Non-pigmented ciliary epithelial cell (primary cell): ENCODE measurements at places on chromosomes 4 and X.
A peak's percentile ranks its signal among the peaks of the same experiment; 100 is the strongest.

DNA sequence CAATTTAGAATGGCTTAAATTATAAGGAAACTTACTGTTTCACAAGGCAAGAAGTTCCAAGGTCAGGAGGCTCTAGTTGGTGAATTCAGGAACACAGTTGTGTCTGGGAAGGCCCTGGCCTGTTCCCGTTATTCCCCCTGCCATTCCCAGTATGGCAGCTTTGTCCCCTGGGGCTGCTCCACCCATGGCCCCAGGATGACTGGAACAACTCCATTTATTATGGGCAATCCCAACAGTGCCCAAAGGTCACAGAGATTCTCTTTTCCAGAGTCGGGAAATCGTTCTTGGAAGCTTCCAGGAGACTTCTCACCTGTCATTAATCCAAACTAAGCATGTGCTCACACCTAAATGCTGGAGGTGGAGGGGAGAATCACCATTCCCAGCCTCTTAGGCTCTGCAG, 2.8 kb upstream of the PRKG2 start:
- no peak for DNase-seq

DNA sequence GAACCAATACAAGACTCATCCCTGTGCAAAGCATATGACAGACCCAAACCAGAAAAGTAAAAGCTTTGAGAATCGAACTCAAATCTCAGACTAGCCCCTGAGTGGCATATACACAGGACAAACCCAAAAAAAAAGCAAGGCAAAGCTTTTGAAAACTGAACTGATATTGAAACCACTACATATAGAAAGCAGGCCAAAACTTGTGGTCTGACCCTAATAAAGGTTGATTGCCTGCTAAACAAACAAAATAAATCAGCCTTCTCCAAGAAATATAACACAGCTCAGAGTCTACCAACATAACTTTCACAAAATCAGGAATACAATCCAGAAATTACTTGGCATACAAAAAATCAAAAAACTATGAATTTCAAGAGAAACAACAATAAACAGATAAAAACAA, 40.3 kb downstream of the LRBA start:
- no peak for DNase-seq

DNA sequence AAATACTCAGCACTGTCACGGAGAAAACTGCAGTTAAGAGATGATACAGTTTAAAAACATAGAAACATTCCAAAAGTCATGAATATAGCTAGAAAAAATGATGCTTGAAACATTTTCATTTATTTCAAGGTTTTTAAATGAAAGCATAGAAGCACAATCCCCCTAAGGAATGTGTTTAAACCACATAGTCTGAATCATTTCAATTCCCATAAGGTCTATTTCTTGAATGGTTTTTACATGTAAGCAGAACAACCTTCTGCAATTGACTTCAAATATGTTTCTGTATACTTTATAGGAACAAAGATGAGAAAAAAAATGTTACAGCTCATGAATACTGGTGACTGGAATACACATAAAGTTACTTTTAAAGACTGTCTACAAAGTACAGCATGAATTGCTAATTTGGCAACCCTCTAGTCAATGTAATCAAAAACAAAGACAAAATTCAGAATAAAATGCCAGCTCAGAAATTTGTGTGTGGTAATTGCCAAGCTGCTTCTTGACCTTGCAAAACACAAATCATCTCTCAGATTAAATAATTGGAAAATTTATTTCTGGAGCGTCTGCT, 886.4 kb upstream of the ADGRL3 start:
- no peak for DNase-seq

GRCh38 chr4:48907706-48908477, 1.3 kb upstream of the OCIAD2 start:
- no peak for DNase-seq

GRCh38 chrX:66863721-66864120, 224.8 kb upstream of the EDA2R start:
- no peak for DNase-seq

- DNase-seq = peak; percentile 85
These were observed 13.7 kb upstream of the AREG start for GRCh38 chr4:74431113-74431826.

GRCh38 chrX:150616863-150617198, 48.4 kb downstream of the MTM1 start:
- DNase-seq = peak; percentile 1

- DNase-seq = no peak
These were observed 19.3 kb upstream of the CLNK start for GRCh38 chr4:10703766-10704429.

- no peak for DNase-seq
These were observed 13.3 kb downstream of the OFD1 start for GRCh38 chrX:13747836-13748235.

DNA sequence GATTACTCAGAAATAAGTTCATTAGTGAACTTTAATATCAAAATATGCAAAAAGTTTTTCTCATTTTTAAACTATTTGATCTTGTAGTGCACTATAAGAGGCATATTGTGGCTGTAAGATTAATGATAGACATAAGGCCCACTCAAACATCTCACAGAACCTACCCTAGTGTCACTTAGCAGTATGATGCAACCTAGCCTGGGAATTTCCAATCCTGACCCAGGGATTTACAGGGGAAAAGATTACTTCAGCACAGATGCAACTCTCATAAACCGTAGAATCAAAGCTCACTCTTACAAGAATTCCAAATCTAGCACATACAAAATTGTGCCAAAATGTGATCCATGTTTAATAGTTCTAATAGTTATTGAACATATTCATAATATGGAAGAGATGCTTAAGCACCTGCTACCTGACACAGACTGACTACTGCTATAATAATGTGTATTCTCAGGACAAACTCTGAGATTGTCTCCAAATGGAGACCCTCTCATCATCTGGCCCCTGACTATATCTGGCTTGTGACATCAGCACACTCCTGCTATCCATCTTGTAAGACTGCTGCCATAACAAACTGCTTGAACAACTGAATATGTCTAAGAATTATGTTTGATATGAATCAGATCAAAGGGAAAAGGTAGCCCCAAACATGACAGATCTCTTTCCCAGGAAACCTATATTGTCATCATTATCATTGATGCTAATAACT, 271.9 kb downstream of the PABPC4L start:
- DNase-seq = no peak

- no peak for DNase-seq
These were observed 165.8 kb downstream of the NSUN7 start for GRCh38 chr4:40915318-40916217.

- no peak for DNase-seq
These were observed 5.4 kb upstream of the NAA15 start for GRCh38 chr4:139295942-139296299.

DNA sequence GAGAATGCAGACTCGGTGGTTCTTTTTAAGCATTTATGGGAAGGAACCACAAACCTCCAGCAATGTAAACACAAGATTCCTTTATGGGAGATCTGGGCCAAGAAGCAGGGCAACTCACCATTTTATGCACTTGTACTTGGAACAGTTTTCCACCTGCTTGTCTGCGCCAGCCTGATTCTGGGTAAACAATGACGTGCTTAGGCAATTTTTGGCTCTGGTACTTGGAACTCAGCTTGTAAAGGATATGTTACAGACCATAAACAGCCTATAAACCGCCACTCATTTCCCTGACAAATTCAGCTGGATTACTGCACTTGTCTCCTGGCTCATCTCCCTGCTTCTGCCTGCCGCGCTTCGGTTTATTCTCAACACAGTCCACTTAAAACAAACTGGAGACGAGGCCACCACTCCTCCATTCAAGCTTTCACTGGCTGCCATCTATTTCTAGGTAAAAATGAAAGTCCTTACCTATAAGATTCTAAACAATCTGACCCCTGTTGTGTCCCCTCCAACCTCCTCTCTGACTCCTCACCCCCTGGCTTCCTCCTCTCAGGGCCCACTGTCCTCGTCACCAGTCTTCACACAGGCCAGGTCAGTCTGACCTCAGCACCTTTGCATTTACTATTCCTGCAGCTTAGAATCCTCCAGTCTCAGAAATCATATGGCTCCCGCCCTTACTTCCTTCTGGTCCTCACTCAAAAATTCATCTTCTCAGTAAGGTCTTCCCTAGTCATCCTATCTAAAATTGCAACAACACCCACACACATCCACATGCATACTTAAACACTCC, 205.9 kb upstream of the GALNT7 start:
- peak; percentile 20 for DNase-seq

- no peak for DNase-seq
These were observed 10.6 kb downstream of the SLC38A5 start for GRCh38 chrX:48459483-48459882.

GRCh38 chr4:77220828-77221613, 64.0 kb downstream of the CCNG2 start:
- DNase-seq = no peak

DNA sequence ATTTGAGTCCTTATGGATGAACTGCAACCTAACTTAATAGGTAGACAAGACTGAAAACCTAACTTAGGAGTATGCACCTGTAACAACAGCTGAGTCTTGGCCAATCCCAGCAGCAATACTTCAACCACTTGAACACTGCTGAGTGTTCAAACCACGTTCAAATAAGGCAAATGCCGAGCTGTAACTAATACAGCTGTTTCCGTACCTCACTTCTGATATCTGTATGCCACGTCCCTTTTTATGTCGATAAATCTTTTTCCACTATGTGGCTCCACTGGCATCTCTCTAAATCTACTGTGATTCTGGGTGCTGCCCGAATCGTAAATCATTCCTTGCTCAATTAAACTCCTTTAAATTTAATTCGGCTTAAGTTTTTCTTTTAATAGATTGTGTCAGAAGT, 459.7 kb downstream of the INPP4B start:
- no peak for DNase-seq

GRCh38 chr4:113967687-113968086, 11.8 kb downstream of the ARSJ start:
- DNase-seq = no peak

GRCh38 chr4:123783921-123784320, 387.3 kb downstream of the SPRY1 start:
- no peak for DNase-seq

DNA sequence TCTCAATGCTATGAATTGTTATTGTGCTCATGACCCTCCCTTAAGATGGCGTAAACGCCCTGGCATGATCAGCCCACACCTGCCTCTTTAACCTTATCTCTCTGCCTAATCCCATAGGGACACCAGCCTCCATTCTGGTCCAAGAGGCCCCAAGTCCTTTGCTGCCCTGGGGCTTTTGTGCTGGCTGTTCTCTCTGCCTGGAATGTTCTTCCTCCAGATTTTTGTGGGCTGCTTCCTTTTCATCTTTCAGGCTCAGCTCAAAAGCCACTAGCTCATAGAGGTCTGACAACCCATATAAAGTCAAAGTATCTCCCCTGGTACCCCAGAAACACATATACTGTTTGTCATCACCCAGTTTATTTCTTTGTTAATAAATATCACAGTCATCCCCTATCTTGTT, 42.4 kb downstream of the APLN start:
- no peak for DNase-seq

GRCh38 chrX:143853488-143853887, 30.4 kb upstream of the UBE2NL start:
- no peak for DNase-seq

DNA sequence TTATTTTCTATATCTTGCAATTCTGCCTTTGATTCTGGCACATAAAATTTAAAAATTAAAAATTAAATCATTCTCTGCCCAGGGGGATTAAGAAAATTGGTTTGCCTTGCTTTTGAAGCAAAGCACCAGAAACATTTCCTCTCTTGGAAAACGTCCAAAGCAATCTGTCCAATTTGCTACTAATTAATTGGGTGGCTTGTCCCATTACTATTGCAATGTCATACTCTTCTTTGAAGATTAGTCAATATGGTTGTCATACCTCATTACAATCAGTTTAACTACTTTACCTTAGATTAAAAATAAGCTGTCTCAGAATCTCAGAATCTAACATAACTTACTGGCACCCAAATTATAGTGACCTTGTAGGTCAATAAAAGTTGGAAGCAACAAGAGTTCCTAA, 208.8 kb downstream of the TMA16 start:
- no peak for DNase-seq

GRCh38 chr4:84849051-84849640, 117.3 kb downstream of the WDFY3 start:
- DNase-seq = no peak

- DNase-seq = no peak
These were observed 1499.4 kb upstream of the PCDH7 start for GRCh38 chr4:29220761-29221160.
